HL-60 (cell line): ENCODE measurements at places on chromosomes 1 and 21.
A peak's percentile ranks its signal among the peaks of the same experiment; 100 is the strongest.

DNA sequence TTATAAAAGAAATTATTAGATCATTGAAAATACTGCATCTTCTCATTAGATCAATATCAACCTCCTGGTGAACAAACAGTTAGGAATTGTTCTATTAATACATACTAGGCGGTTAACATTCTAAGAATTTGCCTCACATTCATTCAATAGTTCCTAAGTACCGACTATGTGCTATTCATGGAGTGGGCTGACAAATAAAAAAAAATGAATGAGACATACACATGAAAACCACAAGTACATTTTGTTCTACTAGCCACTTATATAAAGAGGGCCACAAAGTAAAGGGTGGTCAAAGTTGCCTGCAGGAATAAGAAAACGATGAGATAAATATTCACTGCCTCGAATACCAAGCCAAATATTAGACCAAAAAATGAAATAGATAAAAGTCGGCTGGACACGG lies 294.4 kb downstream of the SDCCAG8 start:
- no peak for DNase-seq

- DNase-seq: no peak
Observed at GRCh38 chr1:66562561-66562960, 28.6 kb downstream of the SGIP1 start.

GRCh38 chr1:109149874-109150601 lies 36.1 kb downstream of the ELAPOR1 start:
- DNase-seq: no peak

GRCh38 chr21:42296501-42296900 lies 18.7 kb downstream of the TFF3 start:
- DNase-seq: no peak

DNA sequence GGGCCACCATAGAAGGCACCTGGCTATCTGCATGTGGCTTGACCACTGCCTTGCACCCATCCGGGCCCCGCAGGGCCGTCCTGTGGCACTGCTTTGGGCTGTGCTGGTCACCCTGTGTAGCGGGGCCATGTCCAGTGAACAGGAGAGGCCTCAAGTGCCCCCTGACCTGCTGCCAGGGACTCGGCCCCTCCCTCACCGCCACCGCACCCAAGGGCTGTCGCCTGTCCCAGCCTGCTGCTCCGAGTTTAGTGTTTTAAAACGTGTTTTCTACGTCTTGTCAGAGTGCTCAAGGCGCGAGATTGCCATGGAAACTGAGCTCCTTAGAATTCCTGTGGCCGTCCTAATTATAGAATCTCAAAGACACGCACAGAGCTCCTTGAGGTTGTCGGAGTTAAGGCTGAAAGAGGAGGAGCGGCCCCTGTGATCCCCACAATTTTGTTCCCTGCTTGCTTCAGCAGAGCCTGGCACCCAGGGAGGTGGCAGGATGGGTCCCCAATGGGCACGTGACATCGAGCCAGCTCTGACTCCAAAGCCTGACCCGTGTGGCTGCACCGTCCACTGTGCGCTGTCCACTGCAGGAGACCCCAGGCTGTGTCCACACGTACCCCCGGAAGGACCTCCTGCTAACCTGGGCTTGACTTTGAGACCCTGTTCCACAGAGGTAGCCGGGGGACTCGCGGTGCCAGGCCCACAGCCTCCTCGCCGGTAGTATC lies 66.2 kb downstream of the FAAP20 start:
- no peak for DNase-seq

- peak; percentile 21 for DNase-seq
Observed at GRCh38 chr1:222167111-222167510, 380.8 kb downstream of the HHIPL2 start.

- peak; percentile 74 for DNase-seq
Observed at GRCh38 chr21:33433425-33434114, 30.4 kb downstream of the IFNGR2 start.

DNA sequence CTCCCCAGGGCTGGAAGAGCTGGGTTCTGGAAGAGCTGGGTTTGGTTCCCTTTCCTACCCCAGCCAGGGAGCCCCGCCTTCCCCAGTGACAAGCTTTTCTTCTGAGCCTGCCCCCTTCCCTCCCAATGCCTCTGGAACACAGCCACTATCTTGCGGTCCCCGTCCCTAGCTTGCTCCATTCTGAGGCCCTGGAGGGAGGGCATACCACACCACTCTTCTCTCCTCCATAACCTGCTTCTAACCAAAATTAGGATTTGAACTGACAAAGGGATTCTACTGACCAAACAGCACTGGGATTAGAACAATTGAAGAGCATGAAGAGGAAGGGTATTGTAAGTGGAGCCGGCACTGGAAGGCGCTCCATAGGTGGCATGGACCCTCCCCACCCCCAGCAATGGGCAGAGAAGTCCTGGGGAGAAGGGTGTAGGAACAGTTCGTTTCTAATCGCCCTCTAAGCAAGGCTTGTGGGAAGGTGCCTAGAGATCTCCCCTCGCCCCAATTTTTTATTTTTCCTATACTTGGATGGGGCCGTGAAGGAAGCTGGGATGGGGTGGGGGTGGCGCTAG lies 690 bp downstream of the C1orf216 start:
- peak; percentile 77 for DNase-seq

DNA sequence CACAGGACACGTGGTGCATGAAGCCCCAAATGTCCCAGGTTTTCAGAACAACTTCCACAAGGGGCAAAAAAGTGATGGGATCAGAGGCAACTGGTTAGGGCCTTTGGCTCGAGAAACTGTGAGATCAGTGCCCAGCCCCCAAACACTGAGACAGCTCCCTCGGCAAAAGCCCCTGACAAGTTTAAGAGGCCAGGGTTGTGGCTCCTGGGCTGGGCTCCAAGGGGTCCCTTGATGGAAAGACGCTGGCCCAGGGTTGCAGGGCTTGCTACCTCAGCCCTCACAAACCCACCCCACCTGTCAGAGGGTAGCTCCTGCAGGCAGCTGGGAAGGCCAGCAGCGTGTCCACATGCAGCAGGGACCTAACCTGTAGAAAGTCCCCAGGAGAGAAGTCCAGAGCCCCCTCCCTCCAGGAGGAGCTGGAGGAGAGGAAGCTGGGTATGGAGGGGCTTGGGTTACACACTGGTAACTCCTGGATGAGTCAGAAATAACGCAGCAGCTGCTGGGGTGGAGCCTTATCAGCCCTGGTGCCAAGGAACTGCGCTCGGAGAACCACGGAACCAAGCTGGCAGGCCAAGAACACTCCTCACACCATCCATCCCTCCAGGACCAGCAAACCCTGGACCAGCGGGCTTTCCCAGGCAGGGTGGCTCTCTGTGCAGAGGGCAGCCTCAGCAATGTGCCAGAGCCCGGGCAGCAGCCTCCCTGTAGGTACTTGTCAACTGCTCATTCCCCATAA lies 37.5 kb downstream of the CTNNBIP1 start:
- no peak for DNase-seq

- no peak for DNase-seq
Observed at GRCh38 chr1:39675220-39675619, 3.3 kb upstream of the NT5C1A start.

- no peak for DNase-seq
Observed at GRCh38 chr1:236287757-236288619, 6.2 kb upstream of the ERO1B start.

DNA sequence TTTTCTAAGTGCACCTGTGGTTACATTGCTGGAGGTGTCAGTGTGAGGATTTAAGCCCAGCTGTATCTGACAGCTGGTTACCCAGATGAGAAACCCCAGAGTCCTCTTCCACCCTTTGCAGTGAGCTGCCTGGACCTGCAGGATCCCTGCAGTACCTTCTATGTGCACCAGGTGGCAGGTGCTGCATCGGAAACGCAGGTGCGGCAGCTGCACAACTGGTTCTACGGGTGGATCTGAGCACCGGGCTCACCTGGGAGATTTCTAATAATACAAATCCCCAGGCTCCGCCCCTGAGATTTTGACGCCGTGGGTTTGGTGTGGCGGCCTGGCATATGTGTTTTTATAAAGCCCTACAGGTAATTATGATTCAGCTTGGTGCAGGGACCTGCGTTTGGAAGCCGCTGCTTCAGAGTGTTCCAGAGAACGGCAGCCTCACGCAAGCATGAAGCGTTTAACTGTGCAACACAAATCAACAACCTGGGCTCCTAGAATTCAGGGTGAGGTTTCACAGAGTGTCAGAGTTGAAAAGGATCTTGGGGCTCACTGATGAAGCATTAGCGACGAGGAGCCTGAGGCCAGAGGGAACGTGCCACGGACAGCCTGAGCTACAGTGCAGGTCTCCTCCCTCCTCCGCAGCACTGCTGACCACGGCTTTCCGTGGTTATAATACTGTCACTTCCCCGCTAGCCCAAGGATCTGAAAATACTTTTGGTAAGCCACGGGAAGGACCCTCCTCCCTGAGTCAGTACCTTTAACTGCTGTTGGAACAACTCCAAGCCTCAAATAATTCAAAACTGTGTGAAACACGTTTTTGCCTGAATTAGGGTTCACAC lies 96.7 kb upstream of the TRABD2B start:
- DNase-seq: peak; percentile 13

DNA sequence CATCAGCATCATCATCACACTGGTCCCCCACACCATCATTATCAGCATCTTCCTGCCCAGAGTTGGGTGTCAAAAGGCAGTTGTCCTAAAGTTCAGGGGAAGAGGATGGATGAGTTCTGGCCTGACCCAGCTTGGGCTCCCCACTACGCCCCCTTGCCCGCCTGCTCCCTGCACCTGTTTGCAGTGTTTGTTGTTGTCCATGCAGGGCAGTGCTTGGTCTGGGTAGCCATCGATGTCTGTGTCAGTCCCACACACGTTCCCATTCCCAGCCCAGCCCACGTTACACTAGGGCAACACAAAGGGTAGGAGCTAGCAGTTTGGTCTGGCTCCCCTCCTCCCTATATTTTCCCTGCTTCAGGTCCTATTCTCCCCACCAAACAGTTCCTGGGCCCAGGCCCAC lies 6.8 kb downstream of the THBS3 start:
- no peak for DNase-seq

- DNase-seq: no peak
Observed at GRCh38 chr1:203177470-203178039, 1.9 kb upstream of the MYBPH start.

- no peak for DNase-seq
Observed at GRCh38 chr1:201584471-201585092, 45.7 kb downstream of the NAV1 start.

GRCh38 chr1:217369271-217369981 lies 261.5 kb downstream of the GPATCH2 start:
- no peak for DNase-seq

DNA sequence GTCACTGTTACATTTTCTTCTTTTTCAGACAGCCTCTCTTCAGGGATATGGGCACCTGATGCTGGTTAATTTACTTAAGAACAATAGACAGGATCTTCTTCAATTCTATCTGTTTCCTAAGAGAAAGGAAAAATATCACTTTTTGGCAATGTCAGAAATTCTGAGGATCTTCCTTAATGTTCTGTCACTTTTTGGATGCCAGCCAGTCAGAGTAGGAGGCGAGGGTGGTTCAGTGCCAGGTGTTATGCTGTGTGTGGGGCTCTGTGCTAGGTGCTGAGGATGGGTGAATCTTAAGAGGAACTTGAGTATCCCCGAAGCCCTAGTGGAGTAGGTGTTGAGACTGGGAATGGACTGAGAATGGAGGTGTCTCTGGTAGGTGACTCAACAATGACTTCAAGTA lies 133.5 kb downstream of the UCK2 start:
- DNase-seq: no peak
